GM12865 (cell line): ENCODE measurements at places on chromosomes 5 and 9.

DNA sequence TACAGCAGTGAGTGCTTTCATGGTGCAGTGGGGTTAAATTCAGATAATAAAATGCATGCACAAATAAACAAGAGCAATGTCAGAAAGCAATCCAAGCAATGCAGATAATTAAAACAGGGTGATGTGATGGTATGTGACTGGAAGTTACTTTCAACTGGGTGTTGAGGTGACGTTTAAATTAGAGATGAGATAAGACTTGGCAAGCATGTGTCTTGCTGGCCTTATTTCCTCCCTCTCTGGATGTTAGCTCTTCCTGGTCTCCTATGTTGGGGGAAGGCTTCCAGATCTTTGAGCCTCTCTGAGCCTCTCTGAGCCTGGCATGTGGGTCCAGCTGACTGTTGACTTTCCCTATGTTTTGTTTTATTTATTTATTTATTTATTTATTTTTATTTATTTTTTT is 54.4 kb downstream of the DOCK2 start:
- no peak for DNase-seq

GRCh38 chr9:132673355-132673754 is 3.1 kb downstream of the GTF3C4 start:
- DNase-seq: peak; percentile 21

GRCh38 chr9:129309041-129309430 is 131.0 kb upstream of the IER5L start:
- DNase-seq: no peak

GRCh38 chr5:65663804-65664521 is 39.1 kb downstream of the SHLD3 start:
- no peak for DNase-seq

- no peak for DNase-seq
These were observed 66.9 kb downstream of the MAN2A1 start for GRCh38 chr5:109756543-109757185.

DNA sequence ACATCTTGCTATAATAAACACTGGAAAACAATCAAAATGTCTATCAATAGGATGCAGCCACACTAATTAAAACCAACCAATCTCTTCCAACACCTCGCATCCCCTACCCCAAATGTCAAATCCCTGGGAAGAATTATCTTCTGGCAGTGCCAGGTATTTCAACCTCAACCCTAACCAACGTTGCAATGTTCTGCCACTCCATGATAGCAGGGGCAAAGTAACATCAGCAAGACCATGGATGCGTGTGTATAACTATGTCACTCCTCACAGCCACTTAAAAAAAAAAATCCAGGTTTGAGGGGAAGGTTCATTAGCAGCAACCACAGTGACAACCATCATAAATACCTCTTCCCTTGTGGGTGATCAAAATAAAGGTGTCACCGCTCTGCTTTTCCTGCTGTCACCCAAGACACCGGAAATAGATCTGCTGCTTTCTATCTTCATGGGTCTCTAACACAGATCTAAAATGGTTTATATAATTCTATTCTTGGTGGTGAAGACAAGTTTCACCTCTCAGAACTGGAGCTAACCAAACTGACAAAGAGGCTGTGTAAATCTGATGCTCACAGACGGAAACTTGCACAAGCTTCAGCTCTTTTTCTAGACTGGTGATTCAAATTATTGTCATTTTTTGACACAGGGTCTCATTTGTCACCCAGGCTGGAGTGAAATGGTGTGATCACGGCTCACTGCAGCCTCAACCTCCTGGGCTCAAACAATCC is 9.9 kb downstream of the HSPA9 start:
- no peak for DNase-seq

- no peak for DNase-seq
These were observed 38.3 kb upstream of the KCNV2 start for GRCh38 chr9:2679011-2679410.
